Small intestine (tissue), 16 donors: ENCODE measurements at places on chromosomes 4 and X. TPM values are rescaled to one million over a fixed set of nuclear protein-coding genes. Genes with fewer than 3 reads are reported as not detected.

LDB2 gene
- 19.2 TPM for polyA plus RNA-seq

SHROOM3 gene
- polyA plus RNA-seq: 30.2 TPM

PNMA5 gene
- polyA plus RNA-seq: not detected

RRH gene
- 0.15 TPM for polyA plus RNA-seq

FGF5 gene
- polyA plus RNA-seq: 0.01 TPM

GSX2 gene
- not detected for polyA plus RNA-seq

CYTL1 gene
- not detected for polyA plus RNA-seq

- DNase-seq: no peak
These were observed 18.2 kb downstream of the GPRASP1 start for GRCh38 chrX:102669526-102669925.

DNA sequence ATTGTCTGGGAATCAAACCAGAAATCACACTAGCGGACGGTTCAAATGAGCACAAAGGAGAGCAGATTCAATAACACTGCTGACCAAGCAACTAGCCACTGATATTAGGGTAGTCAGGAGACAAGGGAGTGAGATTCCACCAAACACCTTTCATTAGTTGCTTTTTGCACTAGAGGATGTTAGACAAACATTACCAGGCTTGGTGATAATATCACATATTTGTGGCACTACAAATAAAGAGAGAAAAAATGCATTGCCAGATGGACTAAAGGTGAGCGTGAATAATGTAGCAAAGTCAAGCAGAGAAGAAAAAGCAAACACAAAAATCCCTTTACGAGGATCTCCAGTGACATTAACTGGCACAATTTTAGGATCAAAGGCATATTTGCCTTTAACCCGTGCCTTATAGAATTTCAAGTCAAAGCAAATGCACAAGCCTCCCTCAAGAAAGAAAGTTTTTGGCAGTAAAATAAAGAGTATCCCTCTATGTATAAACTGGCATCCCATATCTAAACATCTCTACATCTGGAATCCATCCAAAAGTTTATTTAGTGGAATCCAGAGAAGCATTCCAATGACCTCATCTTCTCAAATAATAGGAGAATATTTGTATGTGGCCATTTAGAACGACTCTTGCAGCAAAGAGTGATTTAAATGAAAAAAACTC lies 290.9 kb downstream of the KCTD8 start:
- no peak for DNase-seq

DNA sequence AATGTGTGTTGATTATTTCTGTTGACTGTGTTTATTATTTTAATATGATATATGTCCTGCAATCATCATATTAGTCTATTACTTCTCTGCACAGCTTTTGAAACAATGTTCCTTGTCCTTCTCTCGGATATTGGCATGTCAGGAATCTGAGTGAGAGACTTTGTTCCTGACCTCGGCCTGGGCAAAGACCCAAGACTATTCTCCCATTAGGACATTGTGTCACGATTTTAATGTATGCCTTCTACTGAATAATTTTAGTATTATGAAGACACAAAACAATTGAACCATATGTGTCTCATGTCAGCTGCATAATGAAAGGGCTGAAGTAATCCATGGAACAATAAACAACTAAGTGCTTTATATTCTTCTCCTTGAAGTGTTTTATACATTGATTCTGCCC lies 580.8 kb upstream of the TENM3 start:
- DNase-seq: peak; percentile 51

- no peak for DNase-seq
These were observed 27.9 kb upstream of the FUNDC1 start for GRCh38 chrX:44570522-44570921.

GRCh38 chr4:76147454-76148141 lies 599 bp downstream of the NUP54 start:
- peak; percentile 66 for DNase-seq

GRCh38 chrX:110175696-110176095 lies 142.2 kb downstream of the AMMECR1 start:
- no peak for DNase-seq

DNA sequence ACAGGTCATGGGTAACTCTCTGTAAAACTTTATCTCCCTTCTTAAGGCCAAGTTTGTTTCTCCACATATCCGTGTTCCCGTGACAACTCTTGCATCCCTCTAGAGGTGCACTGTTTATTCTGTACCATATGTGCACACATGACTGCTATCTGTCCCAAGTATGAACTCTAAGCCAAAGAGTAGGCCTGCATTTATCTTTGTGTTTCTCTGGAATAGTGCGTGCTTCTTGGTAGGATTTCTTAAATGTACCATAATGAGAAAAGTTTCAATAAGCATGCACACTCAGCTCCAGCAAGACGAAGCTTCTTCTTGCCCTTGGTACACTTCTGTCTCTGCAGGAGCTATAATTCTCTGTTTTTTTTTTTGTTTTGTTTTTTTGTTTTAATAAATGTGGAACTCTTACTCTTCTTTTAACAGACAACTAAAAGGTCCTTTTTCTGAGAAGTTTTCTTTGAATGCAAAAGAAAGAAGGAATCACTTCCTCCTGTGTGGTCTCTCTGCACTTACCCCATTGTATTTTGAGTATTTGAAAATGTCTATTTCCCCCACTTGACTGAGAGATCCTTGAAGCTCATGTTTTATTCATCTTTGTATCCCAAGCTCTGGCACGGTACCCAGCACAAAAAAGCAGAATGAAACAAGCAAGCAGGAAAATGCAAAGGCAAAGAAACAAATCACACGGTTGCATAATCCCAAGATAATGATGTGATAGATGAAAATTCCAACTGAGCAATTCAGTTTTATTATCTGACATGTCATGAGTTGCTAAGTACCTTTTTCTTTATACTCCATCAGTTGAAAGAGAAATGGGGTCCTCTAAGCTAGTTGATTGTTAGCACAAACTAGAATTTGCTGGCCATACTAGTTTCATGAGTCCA lies 521.9 kb upstream of the BOD1L1 start:
- DNase-seq: peak; percentile 23

GRCh38 chr4:17168571-17168970 lies 270.1 kb upstream of the LDB2 start:
- DNase-seq: no peak

DNA sequence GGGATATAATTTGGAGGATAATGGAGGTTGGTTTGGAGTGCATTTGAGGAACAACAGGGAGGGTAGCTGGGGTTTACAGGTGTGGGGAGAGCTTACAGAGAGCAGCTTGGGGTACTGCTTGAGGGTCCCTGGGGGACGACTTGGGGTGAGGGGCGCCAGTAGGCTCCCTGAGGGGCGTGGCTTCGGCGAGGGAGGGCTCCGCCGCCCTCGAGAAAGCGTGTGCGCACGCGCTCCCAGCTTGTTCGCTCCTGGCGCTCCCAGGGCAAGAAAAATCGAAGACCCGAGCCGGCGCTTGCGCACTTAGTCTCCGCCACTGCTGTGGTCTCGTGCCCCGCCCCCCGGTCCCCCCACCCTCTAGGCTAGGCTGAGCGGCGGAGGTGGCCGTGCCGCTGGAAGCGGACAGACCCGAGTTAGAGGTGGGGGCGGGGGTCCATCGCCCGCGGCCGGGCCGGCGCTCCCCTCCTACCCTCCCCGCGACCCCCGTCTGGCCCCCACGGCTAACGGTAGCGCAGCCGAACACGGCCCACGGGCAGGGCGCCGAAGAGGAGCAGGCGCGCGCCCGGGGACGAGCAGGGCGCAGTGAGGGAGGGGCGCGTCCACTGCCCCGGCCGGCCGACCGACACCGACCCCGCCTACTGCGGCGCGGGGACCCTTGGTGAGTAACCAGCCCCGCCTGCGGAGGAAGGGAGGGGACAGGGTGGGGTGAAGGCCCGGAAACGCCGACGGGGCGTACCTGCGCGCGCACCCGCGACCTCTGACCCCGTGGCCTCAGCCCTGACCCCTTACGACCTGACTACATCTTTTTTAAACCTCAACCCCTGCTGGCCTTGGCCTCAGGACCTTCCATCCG lies 5.4 kb upstream of the CCDC120 start:
- peak; percentile 29 for DNase-seq

DNA sequence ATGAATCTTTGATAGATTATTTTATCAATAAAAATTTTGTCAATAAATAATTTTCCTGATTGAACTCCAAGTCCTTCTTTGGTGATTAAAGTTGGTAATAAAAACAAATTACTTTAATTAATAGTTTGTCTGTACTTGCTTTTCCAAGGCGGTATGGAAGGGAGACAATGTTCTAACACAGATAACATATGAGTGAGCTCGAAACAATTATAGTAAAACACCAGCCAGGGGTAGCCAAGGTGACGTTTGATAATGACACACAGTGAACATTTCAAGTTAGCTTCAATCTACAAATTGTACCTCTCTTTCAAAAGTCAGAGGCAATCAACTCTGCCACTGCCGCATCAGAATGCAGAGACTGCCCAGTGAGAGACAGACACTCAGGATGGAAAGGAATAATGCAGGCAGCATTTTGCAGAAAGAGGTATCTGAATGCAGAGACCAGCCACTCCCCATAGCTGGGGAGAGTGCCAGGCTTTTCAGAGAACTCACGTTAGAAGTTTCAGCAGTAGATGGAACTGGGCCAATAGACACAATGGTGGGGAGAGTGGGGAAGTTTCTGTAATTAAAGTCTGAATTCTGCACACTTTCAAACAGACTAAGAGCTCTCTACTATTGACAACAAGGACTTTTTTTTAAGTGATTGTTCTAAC lies 18.1 kb upstream of the ATOH1 start:
- DNase-seq: peak; percentile 42

DNA sequence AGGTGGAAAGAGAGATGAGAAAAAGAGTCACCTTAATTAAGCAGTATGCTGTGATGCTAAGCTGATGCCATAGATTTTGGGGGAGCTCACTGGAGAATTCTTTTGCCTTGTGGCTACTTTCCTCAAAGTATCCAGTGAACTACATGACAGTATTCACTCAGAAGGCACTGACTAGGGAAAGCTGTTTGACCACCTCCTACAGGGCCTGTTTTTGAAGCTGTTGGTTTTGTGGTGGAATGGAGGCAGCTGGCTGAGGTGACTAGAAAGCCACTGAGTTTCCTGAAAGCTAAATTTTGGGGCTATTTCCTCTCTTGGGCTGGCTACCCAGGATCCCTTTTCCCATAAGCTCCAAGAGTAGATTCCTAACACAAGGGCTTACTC lies 124.8 kb upstream of the EOLA2 start:
- no peak for DNase-seq

GRCh38 chr4:95524729-95525128 lies 24.0 kb downstream of the UNC5C start:
- DNase-seq: no peak

- no peak for DNase-seq
These were observed 334.5 kb downstream of the PACRGL start for GRCh38 chr4:21034728-21035127.

DNA sequence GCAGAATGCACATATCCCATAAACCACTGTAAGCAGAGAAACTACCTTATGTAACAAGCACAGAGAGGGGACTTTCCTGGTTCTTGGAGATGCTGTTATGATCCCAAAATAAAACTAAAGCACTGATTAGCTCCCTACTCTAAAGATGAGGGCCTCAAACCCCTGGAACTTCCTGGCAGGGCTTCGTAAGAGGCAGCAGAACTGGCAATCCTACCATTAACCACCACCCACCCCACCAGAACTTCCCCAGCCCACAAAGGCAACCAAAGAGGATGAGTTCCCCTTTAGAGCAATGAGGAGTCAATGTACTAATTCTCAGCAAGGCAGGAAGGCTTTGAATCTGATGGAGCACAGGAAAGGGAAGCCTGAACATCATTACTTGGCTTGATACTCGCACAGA lies 436.5 kb upstream of the FRG1 start:
- no peak for DNase-seq

- no peak for DNase-seq
These were observed 5.4 kb upstream of the PRDM5 start for GRCh38 chr4:120927801-120928409.

- DNase-seq: no peak
These were observed 7.8 kb upstream of the HAUS3 start for GRCh38 chr4:2249526-2250356.

DNA sequence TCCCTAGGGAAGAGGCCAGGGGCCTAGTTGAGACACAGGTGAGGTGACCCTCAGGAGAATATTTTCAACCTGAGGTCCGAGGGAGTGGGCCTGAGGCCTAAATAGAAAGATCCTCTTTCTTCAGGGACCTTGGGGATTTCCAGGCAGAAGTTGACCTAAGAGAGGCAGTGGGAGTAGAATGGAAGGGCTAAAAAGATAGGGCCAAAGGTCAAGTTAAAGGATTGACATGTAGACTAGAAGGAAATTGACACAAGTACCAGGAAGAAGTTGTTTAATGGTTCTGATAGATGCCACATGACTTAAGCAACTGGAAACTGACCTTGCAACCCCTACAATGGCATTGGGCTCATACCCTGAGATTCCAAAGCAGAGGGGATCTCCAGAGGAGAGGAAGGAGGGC lies 76.9 kb downstream of the SHROOM3 start:
- DNase-seq: peak; percentile 58

DNA sequence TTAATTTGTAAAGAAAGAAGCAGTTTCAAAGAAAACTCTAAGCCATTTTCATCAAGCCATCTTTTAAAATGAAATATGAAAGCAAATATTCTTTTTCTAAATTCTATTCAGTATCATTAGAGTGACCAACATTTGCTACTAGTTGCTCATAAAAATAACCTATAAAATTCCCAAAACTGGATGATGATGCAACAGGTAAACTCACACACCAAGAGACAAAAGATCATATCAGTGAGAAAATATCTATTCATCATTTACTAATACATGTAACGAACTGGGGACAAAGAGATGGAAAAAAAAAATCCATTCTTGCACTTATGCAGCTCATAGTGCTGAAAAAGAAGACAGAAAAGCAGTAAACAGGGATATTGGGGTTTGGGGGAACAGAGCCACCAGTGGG lies 48.1 kb downstream of the PDGFC start:
- DNase-seq: no peak

DNA sequence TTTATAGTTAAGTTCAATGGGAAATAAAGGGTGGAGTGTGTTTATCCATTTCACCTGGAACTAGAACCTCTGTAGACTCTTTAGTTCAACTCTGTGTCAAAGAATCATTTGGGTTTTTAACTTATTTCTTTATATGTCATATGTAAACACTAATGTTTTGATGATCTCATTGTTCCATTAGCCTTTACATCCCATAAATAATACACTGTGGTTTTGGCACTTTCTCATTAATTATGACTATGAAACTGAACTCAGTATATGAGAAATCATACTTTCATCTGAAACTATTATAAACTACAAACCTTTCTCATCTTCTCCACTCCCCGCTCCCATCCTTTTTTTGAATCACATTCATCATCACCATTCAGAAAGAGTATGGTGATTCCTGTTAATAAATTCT lies 31.0 kb downstream of the F8 start:
- DNase-seq: no peak
